Midbrain (tissue), 1 donor: ENCODE measurements at places on chromosomes 6 and 20.

GRCh38 chr6:39822846-39823815 lies 31.0 kb downstream of the DAAM2 start:
- peak; percentile 30 for DNase-seq

GRCh38 chr6:34671801-34672656 lies 24.5 kb downstream of the ILRUN start:
- DNase-seq = no peak

DNA sequence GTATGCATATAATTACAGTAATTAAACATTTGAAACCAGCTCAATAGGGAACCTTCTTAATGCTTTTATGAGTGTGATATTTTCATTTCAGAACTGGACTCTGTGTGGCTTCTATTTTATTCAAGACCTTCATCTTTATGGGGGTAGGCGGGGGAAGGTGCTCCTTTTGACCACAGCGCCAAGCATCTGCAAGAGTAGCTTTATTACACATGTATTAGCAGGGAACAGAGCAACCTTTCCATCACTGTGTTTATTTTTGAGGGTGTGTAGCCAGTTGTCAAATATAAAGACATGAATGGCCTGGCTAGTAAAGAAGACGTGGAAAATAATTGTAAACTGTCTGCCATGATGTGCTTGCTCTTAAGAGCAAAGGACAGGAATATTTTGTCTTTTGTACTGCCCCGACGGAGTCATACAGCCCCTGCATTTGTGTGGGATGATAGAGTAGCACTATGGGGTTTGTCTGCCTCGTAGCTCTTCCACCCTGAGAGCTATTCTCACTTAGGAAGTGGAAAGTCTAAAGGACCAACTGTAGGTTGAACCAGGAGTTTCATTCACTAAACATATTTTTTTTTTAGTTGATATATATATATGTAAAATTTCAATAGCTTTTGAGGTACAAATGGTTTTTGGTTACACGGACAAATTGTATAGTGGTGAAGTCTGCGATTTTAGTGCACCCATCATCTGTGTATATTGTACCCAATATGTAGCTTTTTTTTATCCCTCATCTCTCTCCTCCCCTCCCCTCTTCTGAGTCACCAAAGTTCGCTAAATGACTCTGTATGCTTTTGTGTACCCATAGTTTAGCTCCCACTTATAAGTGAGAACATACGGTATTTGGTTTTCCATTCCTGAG lies 91.2 kb downstream of the CARMIL1 start:
- DNase-seq = no peak

DNA sequence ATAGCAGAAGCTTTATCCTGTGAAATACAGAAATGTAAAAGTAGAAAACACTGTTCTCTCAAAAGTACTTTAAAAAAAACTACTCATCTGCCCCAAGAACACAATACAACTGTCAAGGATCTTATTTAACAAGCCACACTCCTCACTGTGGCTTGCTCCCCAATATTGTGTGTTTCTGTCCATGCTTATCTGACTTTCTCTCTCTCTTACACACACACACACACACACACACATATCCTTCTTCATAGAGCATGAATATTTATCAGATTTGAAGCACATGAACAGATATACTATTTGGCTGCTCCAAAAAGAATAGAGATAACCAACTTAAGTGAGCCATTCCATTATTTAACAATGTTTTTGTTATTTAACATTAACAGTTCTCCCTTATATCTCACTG lies 3.6 kb upstream of the PHIP start:
- DNase-seq = no peak

DNA sequence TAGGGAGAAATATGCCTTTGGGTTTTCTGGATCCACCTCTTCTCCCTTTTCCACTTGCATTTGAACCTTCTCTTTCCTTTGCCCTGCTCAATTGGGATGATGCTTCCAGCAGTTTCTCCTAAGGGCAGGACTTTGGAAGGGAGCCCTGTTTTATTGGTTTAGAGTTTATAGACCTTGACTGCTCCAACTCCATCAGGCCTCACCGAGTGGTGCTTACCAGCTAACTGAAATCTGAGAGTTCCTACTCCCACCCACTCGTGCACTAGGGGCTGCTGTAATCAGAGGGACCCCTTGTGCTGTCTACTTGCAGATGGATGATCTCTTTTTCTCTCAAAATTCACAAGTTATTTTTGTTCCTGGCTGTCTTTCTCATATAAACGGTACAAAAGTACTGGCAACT lies 121.3 kb upstream of the SLC22A16 start:
- no peak for DNase-seq

GRCh38 chr20:19976595-19977372 lies 40.4 kb upstream of the NAA20 start:
- peak; percentile 70 for DNase-seq

DNA sequence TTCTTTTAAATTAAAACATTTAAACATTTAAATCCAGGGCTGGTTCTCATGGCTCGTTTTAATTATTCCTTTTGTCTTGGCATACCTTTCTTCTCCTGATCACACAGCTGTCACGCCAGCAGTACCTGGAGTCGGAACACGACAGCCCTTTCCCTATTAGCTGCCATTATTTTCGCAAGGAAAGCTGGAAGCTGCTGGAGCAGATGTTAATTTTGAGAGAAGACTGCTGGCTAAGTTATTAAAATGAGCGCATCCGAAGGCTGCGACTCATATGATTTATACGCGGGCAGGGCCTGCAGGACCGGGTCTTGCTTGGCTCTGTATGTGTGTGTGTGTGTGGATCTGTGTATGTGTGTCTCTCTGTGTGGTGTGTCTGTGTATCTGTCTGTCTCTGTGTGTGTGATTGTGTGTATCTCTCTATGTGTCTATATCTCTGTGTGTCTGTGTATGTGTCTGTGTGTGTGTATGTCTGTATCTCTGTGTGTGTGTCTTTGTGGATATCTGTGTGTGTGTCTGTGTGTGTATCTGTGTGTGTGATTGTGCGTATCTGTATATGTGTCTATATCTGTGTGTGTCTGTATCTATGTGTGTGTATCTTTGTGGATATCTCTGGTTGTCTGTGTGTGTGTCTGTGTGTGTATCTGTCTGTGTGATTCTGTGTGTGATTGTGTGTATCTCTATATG lies 191.5 kb downstream of the CDH4 start:
- no peak for DNase-seq

GRCh38 chr6:19968201-19968600 lies 131.0 kb downstream of the ID4 start:
- DNase-seq = no peak

GRCh38 chr6:131756039-131756438 lies 45.2 kb upstream of the CTAGE9 start:
- DNase-seq = no peak

GRCh38 chr20:63381781-63382431 lies 20.8 kb upstream of the CHRNA4 start:
- DNase-seq = peak; percentile 15

DNA sequence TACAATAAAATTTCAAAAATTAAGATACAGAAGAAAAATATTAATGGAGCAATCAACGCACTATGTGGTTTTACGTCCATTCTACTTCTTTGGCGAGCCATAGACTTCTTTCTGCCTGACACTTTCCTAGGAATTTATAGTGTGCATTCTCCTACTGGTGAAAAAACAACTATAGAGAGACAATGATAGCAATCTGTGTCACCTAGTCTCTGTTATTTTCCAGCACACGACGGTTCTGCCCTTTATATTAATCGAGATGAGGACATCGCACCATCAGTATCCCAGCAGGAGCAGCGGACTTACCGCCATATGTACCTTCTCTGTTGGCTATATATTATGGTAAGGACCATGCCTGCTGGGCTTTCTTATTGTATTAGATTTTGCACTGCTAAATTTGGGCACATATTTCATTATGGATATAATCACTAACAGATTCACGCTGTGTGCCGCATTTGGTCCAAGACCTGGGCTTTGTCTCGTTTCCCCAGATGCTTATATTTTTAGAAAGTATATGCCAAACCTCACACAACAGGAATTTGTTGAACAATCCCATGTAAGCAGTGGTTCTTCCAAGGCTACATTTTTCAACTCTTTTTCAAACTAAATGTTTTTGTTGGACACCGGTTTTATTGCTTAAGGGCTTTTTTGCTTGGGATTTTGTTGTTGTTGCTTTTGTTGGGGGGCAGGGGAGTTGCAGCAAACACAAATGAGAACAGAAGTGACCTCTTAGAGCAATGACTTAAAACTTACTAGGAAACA lies 166.4 kb downstream of the ADAT2 start:
- no peak for DNase-seq

GRCh38 chr6:76052314-76052713 lies 20.1 kb downstream of the IMPG1 start:
- no peak for DNase-seq

DNA sequence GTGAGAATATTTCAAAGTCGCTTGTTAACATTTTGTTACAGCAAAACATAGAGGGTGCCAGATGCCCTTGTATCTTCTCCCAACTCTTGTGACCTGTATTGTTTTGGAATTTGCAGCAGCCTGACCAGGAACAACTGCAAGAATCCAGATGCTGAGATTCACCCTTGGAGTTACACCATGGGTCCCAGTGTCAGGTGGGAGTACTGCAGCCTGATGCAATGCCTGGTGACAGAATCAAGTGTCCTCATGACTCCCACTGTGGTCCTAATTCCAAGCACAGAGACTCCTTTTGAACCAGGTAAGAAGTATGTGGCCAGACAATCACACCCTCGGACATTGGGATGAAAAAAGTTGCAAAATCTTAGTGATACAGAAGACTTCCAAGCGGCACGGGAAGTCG lies 79.6 kb upstream of the MAP3K4 start:
- DNase-seq = no peak

DNA sequence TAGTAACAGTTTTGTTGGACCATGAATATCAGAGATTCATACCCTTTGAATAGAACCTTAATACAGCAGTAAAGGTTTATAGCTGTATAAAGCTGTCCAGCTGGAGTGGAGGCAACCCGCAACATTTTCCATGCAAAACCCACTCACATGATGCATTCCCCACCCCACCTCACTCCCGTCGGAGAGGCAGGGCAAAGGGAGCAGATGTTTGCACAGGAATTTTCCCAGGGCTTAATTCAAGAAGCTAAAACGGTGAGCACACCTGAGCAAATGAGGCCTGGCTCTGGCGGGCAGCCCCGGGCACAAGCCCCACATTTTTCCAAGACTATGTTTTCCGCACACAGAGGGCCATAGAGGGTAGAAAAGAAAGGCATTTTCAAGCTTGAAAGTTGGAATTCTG lies 191.7 kb downstream of the FOXC1 start:
- DNase-seq = no peak

DNA sequence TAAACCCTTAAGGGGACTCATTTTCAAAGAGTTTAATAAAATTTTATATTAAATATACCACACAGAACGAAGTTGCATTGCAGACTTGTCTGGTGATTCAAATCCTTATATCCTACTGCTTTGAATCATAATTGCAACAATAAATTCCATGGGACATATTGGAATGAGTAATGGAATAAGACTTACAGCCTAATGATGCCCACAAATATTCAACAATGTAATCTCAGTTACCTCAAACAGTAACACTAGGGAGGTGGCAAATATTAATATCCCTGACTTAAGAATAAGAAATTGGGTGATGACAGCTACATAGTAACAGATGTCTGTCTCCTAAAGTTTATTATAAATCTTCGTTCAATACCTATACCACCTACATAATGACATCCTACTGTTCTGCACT lies 52.6 kb downstream of the BMP5 start:
- DNase-seq = no peak

DNA sequence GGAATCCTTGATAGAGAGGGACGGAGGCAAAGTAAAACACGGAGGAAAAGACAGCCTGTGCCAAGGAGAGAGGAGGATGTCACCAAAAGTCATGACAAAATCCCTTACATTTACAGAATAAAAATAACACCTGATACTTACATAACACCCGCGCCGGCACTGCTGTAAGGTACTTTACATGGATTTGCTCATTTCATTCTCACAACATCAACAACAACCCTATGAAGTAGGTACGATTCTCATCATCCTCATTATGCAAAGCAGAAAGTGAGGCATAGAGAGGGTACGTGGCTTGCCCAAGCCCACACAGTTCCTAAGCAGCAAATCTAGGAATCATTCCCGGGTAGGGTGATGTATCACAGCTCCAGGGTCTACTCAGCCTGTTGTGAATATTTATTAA lies 67.6 kb upstream of the NFATC2 start:
- DNase-seq = no peak
